ENCODE measurements at places on chromosomes 3 and 15.

DNA sequence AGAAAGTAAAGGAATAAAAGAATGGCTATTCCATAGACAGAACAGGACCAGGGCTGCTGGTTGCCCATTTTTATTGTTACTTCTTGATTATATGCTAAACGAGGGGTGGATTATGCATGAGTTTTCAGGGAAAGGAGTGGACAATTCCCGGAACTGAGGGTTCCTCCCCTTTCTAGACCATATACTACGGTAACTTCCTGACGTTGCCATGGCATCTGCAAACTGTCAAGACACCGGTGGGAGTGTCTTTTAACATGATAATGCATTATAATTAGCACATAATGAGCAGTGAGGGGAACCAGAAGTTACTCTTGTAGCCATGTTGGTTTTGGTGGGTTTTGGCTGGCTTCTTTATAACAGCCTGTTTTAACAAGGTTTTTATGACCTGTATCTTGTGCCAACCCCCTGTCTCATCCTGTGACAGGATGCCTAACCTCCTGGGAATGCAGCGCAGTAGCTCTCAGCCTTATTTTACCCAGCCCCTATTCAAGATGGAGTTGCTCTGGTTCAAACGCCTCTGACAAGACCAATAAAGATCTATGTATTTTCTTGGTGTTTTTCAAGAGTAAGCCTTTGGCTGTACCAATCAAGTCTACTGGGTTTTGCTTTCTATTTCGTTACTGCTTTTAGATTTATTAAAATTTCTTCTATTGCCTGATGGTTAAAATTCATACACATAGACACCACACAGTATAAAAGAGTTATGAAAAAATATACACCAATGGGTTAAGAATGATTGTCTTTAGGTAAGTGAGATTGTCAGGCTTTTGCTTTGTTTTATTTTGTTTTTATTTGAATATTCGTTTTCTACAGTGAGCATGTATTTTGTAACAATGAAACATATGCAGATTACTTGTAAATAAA is 37.4 kb upstream of the CTDSPL start:
- no peak for DNase-seq

DNA sequence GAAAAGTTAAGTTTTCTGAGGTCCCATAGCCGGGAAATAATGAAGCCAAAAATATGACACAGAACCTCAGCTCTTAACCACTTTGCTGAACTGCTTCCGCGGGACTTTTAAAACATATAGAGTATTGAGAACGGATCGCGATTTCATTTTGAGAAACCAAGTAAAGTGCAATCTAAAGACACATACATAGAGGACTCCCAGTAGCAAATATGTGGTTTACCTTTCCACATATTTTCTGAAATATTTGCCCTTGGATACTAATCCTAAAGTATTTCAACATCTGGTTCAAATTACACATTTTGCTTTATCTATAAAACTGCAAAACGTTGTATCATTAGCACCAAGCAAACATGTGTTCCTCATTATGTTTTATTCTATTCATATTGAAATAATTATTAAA is 776.5 kb downstream of the ROBO2 start:
- DNase-seq: no peak

DNA sequence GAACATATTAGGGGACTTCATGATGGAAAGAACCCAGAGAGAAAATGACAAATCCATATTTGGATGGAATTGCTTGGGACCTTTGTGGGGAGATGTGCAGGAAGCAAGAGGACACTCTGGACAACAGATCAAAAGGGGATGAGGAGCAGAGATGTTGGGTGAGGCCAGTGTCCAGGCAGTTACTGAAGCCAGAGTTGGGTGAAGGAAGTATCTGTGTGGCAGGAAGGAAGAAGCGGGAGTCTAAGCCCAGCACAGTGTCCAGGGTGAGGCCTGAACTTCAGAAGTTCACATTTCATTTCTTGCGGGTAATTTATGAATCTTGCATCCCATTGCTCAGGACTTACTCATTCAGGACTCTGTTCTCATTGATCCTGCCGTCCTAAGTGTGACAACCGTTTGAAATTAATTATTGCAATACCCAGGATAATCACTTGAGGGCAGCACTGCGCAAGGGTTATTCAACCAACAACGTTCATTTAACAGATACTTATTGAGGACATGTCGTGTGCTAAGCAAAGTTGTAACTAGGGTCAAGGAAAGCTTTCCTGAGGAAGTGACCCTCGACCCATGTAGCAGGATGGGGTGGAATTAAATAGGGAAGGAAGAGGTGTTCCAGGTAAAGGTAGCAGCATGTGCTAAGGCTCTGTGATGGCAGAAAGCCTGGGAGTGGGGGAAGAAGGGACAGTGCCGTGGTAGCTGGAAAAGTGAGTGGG is 61.3 kb upstream of the CMTM8 start:
- DNase-seq: peak; percentile 40

GRCh38 chr3:66425576-66426114 is 75.2 kb downstream of the LRIG1 start:
- DNase-seq: no peak

DNA sequence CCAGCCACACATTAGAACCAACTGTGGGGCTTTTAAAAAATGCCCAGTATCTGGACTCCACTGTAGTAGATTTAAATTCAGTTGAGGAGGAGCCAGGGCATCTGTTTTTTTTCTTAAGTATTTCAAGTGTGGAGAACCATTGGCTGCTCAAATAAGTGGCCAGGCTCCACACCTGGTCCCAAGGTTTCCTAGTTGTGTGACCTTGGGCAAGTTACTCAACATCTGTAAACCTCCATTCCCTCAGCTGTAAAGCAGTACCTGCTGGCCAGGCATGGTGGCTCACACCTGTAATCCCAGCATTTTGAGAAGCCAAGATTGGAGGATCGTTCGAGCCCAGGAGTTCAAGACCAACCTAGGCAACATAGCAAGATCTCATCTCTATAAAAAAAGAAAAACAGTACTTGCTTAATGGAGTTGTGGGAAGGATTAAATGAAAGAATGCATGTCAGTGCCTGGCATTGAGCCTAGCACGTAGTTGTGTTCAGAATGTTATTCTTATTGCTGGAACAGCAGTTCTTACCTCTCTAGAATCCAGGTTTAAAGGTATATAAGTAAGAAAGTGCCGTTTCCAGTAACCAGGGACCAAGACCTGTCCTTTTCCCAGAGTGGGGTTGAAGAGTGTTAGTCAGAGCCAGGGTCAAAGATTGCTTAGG is 2.0 kb downstream of the PPP1R14D start:
- DNase-seq: no peak

- DNase-seq: no peak
These were observed 13.3 kb downstream of the GABPB1 start for GRCh38 chr15:50341616-50342136.

DNA sequence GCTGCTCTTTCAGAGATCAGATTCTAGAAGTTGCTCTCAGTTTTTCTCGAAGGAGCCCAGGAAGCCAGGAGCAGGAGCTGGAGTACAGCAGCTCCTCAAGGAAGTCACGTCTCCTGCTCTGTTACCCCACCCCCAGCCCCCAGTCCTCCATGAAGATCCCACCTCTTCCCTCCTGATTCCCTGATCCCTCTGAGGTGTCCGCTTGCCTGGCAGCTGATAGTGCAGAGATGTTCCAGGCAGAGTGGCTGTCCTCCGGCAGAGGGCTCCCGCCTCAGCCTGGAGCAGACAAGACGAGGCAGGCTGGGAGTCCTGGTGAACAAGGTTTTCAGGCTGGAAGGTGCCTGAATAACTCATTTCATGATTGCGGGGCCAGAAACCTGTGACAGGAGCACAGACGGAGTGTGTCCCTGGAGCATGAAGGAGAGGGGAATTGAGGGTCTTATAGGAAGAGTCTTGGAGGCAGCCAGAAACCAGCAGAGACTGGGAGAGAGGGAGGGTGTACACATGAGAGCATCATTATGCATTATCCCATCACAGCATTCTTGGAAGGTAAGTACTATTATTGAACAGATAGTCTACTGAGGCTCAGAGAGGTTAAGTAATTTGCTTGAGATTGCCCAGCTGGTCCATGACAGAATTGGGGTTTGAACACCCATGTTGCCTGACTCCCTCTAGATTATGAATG is 1.2 kb downstream of the HRH1 start:
- no peak for DNase-seq

DNA sequence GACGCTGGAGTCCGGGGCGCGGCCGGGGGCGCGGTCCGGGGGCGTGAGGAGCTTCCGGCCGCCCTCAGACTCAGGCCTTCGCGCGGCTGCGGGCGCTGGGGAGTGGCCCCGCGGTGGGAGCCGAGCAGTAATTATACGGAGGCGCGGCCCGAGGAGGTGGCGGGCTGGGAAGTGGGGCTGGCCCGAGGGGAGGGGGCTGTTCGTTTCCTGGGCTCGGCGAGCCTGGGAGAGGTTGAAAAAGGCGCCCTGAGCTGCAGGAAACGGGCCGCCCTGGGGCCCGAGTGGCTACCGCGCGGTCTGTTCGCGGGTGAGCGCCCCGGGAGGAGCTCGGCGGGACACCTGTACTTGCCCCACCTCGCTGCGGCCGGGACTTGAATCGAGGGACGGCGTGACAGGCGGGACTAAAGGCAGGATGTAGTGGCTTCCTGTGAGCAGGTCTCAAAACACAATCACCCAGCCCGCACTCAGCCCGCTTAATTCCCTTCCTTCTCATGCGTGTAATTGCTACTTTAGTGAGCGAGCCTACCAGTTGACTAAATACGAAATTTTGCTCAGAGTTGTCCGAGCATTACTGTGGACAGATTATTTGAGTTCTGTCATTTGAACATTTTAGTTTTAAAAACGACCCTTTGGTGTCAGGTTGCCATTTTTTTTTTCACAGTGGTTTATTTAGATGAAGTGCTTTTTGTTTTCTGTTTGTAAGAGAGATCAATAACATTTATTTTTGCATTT is 860 bp downstream of the RASA2 start:
- peak; percentile 77 for DNase-seq

GRCh38 chr15:69158843-69159240 is 1.6 kb upstream of the GLCE start:
- DNase-seq: no peak

GRCh38 chr3:67048715-67049074 is 50.6 kb downstream of the KBTBD8 start:
- no peak for DNase-seq

DNA sequence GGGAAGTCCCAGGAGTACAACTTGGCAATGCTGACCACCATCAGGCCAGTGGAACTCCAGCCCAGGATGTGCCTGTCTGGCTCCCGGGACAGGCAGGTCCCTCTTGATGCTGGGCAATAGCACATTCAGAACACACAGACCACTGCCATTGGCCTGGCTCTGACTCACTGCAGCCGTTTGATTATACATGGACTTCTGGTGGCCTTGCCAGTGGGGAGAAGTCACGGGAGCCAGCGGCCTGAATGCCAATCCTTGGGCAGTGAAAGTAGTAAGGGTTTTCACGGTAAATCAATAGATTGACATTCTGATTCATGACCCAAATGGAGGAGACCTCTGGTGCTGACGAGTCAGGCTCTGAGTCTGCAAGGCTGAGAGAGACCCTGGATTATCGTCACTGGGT is 12.5 kb upstream of the PROK2 start:
- no peak for DNase-seq

GRCh38 chr3:39387411-39387975 is 4.3 kb downstream of the SLC25A38 start:
- DNase-seq: no peak

GRCh38 chr3:13419505-13420044 is 547 bp downstream of the NUP210 start:
- peak; percentile 46 for DNase-seq

DNA sequence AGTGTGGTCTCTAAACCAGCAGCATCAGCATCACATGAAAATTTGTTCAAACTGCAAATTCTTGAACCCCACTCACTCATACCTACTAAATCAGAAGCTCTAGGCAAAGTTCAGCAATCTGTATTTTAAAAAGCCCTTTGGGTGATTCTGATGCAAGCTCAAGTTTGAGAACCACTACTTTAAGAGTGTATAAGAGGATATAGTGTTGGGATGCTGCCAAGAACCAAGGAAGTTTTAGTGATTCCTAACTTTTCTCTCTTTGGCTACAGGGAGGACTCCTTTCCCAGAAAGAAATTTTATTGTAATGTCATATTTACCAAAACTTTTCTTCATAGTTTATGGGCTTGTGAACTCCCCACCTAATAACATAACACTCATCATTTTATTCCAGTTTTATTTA is 422.2 kb downstream of the TBC1D5 start:
- DNase-seq: no peak

DNA sequence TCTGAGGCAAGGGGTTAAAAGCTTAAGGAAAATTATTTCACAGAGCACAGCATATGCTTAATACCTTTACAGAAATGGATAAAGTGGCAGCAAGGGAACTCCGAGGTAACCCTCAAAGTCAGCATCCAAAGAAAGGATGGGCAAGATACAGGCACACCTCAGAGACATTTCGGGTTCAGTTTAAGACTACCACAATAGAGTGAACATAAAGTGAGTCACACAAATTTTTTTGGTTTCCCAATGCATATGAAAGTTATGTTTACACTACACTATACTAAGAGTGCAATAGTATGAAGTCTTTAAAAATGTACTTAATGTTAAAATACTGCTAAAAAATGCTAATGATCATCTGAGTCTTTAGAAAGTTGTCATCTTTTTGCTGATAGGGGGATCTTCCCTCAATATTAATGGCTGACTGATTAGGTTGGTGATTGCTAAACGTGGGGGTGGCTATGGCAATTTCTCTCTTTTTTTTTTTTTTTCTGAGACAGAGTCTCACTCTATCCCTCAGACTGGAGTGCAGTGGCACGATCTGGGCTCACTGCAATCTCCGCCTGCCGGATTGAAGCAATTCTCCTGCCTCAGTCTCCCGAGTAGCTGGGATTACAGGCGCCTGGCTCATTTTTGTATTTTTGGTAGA is 10.0 kb downstream of the UBR1 start:
- no peak for DNase-seq

DNA sequence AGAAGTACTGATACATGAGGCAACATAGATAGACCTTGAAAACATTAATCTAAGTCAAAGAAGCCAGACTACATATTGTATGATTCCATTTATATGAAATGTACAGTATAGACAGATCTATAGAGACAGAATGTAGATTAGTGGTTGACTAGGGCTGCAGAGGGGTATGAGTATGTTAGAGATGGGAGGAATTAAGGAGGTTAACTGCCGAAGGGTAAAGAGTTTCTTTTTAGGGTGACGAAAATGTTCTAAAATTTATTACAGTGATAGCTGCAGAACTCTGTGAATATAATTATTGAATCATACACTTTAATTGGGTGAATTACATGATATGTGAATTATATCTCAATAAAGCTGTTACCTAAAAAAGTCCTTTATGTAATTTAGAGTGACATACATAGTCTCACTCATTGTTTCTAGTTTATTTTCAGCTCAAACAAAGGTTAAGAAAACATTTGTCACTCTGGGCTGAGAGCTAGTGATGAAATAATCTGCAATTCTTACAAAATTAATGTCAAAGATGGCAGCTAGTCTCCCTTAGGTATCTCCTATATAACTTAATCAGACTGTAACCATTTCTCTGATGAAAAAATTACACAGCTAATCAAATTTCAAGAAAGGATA is 61.4 kb downstream of the DENND4A start:
- no peak for DNase-seq

Data from T follicular helper cell (primary cell).